Left ventricle myocardium inferior (tissue), 1 donor: ENCODE measurements at places on chromosomes 7 and 10. TPM values are rescaled to one million over a fixed set of nuclear protein-coding genes. Genes with fewer than 3 reads are reported as not detected.

- no peak for DNase-seq
Measured at GRCh38 chr7:20301311-20301939, 29.3 kb upstream of the ITGB8 start.

Gene ZNF25
- 17.8 TPM for total RNA-seq

Gene ZNF273
- total RNA-seq: 1.1 TPM

Gene LRIT1
- not detected for total RNA-seq

GRCh38 chr10:113905756-113906155, 51.3 kb downstream of the NHLRC2 start:
- DNase-seq: no peak

Gene AOAH
- 1.9 TPM for total RNA-seq

Gene CD36
- 1,018 TPM for total RNA-seq

GRCh38 chr10:50857579-50857978, 27.8 kb downstream of the A1CF start:
- DNase-seq: no peak

DNA sequence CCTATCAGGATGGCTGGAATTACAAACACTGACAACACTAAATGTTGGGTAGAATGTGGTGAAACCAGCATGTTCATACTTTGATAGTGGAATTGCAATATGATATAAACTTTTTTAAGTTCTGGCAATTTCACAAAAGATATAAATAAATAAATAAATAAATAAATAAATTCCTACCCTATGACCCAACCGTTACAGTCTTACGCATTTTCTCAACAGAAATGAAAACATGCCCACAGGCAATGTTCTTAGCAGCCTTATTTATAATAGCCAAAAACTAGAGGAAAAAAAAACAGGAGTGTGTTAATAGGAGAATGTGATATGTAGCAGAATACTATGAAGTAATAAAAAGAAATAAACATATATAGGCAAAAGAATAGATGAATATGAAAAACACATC, 318.9 kb downstream of the IPMK start:
- no peak for DNase-seq

GRCh38 chr7:5634107-5634950, 147.1 kb downstream of the RNF216 start:
- DNase-seq: peak; percentile 71

DNA sequence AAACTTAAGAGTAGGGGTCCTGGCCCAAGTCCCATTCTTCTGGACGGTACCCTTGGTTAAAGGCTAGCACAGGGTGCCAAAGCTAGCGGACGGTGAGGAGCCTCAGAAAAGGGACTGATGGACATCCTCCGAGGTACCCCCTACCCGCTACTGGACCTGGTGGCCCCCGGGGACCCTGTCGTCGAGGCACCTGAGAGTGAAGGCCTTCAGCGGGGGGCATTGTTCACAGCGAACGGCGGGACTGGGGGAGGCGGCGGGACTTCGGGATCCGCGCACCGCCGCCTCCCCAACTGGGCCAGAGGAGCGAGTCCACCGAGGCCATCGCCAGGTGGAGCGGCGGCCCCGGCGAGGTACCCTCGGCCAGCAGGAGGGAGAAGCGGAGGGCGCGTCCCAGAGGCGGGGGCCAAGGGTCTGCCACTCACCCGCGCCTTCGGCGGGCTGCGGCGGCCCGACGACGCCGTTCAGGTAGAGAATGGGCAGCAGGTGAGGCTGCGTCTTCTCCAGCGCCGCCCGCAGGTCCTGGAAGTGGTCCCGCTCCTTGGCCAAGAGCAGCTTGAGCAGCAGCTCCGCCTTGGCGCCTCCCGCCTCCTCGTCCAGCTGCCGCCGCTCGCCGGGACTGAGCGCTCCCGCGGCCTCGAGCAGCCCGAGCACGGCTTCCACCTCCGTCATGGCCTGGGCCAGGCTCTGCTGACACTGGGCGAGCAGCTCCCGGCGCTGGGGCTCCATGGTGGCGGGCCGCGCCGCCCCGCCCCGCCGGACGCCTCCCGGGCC, 575 bp downstream of the DLG5 start:
- peak; percentile 45 for DNase-seq

GRCh38 chr10:85212526-85212925, 884.1 kb downstream of the CCSER2 start:
- no peak for DNase-seq
